ENCODE measurements at places on chromosomes 1 and 21.
A peak's percentile ranks its signal among the peaks of the same experiment; 100 is the strongest.

DNA sequence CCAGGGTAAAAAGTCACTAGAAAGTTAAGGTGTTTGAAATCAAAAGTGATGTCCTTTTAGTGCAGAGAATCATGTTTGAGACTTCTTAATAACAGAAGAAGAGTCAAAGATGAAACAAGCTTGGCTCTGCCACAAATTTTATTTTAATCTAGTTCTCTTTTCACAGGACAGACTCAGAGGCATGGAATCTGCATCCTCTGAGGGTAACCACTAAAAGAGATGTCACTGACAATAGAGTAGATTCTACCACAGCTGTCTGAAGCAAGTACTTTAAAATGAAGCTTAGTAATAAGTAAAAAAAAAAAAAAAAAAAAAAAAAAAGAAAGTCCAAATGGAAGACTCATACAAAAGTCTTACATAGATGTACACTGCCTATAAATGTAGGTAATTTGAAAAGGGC is 519.7 kb upstream of the PRMT6 start:
- DNase-seq: no peak

- DNase-seq: no peak
Observed at GRCh38 chr1:223331301-223331700, 32.7 kb downstream of the SUSD4 start.

DNA sequence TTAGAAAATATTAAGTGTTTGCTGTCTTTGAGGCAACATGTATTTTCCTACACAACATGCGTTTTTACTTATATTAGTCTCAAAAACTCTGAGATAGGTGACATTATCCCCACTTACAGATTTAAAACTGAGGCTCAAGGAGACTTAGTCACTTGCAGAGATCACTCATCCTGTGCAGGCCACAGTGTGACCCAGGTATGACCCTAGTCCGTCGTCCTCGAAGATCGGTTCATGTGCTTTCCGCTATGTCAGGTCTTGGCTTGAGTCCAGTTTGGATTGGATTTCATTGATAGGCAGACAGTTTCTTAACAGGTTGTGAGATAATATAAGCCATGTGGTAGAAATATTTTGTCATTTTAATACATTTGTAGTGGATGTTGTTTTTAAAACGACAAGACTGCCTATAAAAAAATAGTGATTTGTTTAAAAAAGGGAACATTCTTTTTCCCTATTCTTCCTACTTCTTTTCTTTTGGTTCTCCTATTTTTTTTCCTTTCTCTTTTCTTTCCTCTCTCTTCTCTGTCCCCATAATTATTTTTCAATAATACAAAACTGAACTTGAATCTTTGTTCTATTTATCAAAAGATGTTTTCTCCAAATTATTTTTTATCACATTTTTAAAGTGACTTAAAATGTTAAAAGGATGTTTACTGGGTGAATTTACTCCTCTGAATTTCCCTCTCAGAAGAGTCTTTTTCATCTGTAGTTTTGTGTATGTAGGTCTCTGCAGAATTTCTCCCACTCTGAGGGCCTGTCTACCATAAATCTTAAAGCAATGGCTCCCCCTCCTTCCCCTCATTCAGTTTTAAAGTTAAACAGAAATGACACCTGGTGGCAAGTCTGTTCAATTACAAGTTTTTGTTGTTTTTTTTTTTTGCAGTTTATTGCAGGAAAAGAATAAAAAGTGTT is 81.8 kb downstream of the PHTF1 start:
- DNase-seq: peak; percentile 49

DNA sequence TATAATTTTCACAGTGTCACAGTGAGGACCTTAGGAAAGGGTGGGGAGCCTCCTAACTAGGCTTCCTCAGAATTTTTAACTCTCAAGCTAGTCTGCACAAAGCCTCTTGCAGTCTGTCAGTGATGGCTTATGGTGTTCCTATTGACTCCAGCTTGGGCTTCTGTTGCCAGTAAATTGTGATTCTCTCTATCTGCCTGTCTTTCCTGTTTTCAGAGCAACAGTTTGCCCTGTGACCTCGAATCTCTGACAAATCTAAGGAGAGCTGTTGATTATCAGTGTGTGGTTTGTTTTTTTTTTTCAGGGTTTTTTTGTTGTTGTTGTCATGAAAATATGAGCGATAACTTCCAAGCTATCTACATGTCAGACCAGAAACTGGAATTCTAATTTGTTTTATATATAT is 423.2 kb upstream of the B3GALT2 start:
- DNase-seq: no peak

- no peak for DNase-seq
Observed at GRCh38 chr1:29557066-29557465, 320.7 kb downstream of the PTPRU start.

DNA sequence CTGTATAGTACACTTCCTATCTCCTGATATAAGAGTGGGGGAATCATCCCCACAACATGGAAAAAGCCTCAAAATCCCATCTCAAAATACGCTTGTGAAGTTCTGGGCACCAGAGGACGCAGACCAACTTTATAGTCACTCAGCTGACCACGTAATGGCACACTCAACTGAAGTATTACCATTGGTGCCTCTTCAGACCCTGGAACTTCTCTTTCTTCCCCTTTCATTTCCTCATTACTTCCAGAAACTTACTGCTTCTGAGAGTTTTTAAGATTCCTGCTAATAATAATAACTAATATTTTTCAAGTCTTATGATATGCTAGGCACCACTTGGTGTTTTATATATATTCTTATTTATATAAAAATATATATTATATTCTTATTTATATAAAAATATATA is 202.6 kb downstream of the PTPRC start:
- no peak for DNase-seq

- no peak for DNase-seq
Observed at GRCh38 chr1:85473390-85473789, 8.4 kb upstream of the DDAH1 start.

DNA sequence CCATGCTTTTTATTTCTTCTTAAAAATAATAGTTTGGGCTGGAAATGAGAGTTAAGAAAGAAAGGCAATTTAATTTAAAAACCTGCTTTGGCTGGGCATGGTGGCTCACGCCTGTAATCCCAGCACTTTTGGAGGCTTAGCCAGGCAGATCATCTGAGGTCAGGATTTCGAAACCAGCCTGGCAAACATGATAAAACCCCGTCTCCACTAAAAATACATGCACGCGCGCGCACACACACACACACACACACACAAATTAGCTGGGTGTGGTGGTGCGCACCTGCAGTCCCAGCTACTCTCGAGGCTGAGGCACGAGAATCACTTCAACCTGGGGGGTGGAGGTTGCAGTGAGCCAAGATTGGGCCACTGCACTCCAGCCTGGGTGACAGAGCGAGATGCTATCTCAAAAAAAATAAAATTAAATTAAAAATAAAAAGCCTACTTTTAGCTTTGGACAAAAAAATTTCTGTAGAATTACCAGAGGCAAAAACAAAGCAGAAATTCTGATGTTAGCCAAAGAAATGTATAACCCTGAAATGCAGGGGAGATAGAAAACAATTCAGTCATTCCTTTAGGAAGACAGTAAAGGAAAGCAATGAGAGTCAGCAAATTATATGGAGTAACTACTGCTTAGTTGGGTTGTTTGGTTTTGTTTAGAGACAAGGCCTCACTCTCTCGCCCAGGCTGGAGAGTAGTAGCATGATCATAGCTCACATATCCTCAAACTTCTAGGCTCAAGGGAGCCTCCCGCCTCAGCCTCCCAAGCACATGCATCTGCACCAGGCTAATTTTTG is 15.7 kb upstream of the IPP start:
- no peak for DNase-seq

GRCh38 chr21:43321111-43321510 is 105.8 kb downstream of the SIK1 start:
- no peak for DNase-seq

- DNase-seq: no peak
Observed at GRCh38 chr1:238264951-238265350, 374.2 kb upstream of the ZP4 start.

DNA sequence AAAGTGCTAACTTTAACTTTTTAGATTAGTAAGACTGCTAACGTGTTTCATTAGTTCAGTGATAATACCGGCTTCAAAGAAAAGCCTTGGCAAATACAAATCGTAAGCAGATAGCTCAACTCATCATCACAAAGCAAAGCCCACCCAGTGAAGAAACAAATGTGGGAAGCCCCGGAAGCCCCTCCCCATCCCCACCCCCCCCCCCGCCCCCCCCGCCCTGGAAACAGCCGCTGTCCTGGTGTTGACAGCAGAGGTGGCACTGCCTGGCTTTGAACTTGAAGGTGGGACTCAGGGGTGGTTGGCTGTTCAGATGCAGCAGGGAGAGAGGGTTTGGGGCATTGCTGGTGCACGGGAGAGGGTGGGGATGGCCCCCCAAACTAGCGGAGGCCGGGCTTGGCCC is 14.1 kb downstream of the PDXK start:
- DNase-seq: no peak
